ENCODE measurements at places on chromosomes 3 and 15. TPM values are rescaled to one million over a fixed set of nuclear protein-coding genes. Genes with fewer than 3 reads are reported as not detected.

Gene ITIH1
- total RNA-seq: not detected

Gene CP
- total RNA-seq: 7.0 TPM

Gene MME
- total RNA-seq: not detected

Gene CCRL2
- total RNA-seq: not detected

Gene SUCLG2
- 41.8 TPM for total RNA-seq

Gene ACVR2B
- total RNA-seq: 1.6 TPM

Gene CHAC1
- total RNA-seq: 5.5 TPM

Gene IL17RE
- 1.1 TPM for total RNA-seq

Gene ECE2
- total RNA-seq: not detected

Gene GPR149
- not detected for total RNA-seq
